ENCODE measurements at places on chromosomes 4 and X.

DNA sequence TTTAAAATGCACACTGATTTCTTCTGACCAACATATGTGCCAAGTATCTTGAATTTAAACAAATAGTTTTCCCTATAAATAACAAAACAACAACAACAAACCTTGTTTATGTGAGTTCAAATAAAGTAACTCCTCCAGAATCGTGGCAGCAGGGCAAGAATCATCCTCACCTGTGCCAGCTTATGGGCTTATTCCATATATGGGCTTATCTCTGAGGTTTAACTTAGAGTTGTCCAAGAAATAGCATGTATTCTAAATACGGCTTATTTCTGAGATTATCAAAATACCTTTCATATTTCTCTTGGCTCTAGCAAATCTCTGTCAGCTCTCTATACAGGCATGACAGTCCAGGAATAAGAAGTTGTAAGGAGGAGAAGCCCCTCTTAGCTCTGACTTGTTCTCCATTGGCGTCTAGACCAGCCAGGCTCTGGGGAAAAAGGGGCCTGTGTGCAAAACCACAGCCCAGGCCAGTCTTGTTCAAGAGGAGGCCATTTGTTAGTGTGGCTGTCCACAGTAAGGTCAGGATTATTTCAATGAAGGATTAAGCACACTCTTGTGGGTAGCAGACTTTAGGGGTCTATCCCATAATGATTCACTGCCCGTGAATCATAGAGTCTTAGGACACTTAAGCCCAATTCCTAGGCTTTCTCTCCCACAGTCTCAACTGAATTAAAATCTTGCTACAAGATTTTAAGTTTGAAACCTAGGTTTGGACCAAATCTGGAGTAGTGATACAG lies 63.2 kb downstream of the FRAS1 start:
- H3K4me1 ChIP-seq: no peaks in the 10 kb centered on the region
- H3K4me3 ChIP-seq: no peak overlapping the region
- H3K27ac ChIP-seq: no peak overlapping the region
- DNase-seq: no peak
- H3K27me3 ChIP-seq: no peaks in the 10 kb centered on the region

- no peaks in the 10 kb centered on the region for H3K36me3 ChIP-seq
- H3K27ac ChIP-seq: peak overlapping the region; percentile 96
- peak overlapping the region; percentile 74 for H3K4me3 ChIP-seq
Observed at GRCh38 chr4:73257651-73258435, 755 bp downstream of the ANKRD17 start.

- H3K27me3 ChIP-seq: no peaks in the 10 kb centered on the region
- no peak overlapping the region for H3K27ac ChIP-seq
- no peak overlapping the region for H3K4me3 ChIP-seq
- no peaks in the 10 kb centered on the region for H3K4me1 ChIP-seq
- no peak for DNase-seq
Observed at GRCh38 chr4:154465085-154465484, 26.5 kb downstream of the DCHS2 start.

DNA sequence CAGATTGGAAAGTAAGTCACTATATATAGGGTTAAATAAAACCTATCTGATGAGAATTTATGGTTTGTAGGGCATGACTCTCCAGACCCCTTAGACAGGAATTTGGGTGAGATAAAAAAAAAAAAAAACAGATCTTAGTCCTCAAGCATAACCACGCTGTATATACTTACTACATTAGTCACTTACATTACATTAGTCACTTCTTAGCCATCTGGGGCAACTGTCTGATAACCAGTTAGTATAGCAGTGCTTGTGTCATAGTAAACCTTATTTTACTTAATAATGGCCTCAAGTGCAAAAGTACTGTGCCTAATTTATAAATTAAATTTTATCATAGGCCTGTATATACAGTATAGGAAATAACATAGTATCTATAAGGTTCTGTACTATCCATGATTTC lies 60.2 kb upstream of the RPS6KA6 start:
- H3K4me3 ChIP-seq: no peak overlapping the region
- H3K27me3 ChIP-seq: no peaks in the 10 kb centered on the region
- H3K4me1 ChIP-seq: no peaks in the 10 kb centered on the region
- no peak for DNase-seq

DNA sequence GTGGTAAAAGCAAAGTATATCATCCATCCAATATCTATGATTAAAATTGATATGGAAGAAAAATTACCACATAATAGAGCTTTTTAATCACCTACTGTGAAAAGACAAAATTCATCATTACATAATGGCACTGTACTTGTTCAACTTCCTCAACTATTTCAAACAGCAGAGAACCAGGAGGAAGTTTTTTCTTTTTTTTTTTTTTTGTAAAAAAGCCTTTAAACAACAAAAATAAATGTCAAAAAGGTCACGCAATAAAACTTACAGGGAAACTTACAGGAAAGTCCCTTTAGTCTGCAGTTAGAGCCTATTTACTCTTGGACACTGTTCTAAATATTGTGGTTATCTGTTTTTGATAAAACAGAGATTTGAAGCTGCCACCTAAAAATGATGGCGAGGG lies 4.8 kb downstream of the PDGFC start:
- H3K4me3 ChIP-seq: no peak overlapping the region
- H3K27ac ChIP-seq: no peak overlapping the region
- no peaks in the 10 kb centered on the region for H3K4me1 ChIP-seq
- peaks cover 25% of the 10 kb centered on the region for H3K27me3 ChIP-seq
- peak; percentile 12 for DNase-seq
- no peaks in the 10 kb centered on the region for H3K36me3 ChIP-seq

GRCh38 chr4:81116566-81116965 lies 86.1 kb downstream of the BMP3 start:
- no peaks in the 10 kb centered on the region for H3K4me1 ChIP-seq
- no peaks in the 10 kb centered on the region for H3K27me3 ChIP-seq

GRCh38 chrX:26649534-26649933 lies 433.6 kb downstream of the MAGEB5 start:
- H3K36me3 ChIP-seq: no peaks in the 10 kb centered on the region
- DNase-seq: no peak
- H3K27me3 ChIP-seq: no peaks in the 10 kb centered on the region
- no peak overlapping the region for H3K4me3 ChIP-seq

DNA sequence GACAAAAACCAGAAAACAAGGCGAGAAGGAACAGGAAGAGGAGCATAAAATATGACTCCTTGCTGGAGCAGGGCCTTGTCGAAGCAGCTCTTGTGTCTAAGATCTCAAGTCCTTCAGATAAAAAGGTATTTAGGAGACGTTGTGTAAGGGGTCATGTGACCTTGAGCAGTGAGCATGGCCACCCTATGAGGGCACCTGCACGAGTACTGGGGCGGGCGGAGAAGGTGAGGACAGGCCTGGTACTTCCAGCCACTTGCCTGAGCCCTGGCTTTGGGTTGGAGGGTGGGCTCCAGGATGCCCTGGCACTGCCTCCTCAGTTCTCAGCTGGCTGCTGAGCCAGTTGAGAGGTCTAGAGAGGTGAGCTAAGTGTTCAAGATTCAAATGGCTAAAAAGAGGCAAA lies 29.9 kb downstream of the NSD2 start:
- H3K4me3 ChIP-seq: no peak overlapping the region
- no peak overlapping the region for H3K27ac ChIP-seq
- peaks cover 12% of the 10 kb centered on the region for H3K4me1 ChIP-seq
- H3K36me3 ChIP-seq: peaks cover 44% of the 10 kb centered on the region
- DNase-seq: no peak
- H3K27me3 ChIP-seq: no peaks in the 10 kb centered on the region

- no peak overlapping the region for H3K27ac ChIP-seq
- no peaks in the 10 kb centered on the region for H3K36me3 ChIP-seq
- H3K4me1 ChIP-seq: no peaks in the 10 kb centered on the region
- no peak for DNase-seq
- H3K27me3 ChIP-seq: no peaks in the 10 kb centered on the region
- H3K4me3 ChIP-seq: no peak overlapping the region
Observed at GRCh38 chrX:12912791-12913482, 6.5 kb downstream of the TLR8 start.

GRCh38 chrX:130393451-130394074 lies 8.1 kb upstream of the GPR119 start:
- no peak overlapping the region for H3K4me3 ChIP-seq
- no peak overlapping the region for H3K27ac ChIP-seq
- no peaks in the 10 kb centered on the region for H3K27me3 ChIP-seq
- H3K36me3 ChIP-seq: no peaks in the 10 kb centered on the region
- no peak for DNase-seq

- DNase-seq: no peak
- H3K4me3 ChIP-seq: no peak overlapping the region
- H3K4me1 ChIP-seq: no peaks in the 10 kb centered on the region
- no peaks in the 10 kb centered on the region for H3K36me3 ChIP-seq
Observed at GRCh38 chr4:21869978-21870745, 78.4 kb downstream of the KCNIP4 start.

DNA sequence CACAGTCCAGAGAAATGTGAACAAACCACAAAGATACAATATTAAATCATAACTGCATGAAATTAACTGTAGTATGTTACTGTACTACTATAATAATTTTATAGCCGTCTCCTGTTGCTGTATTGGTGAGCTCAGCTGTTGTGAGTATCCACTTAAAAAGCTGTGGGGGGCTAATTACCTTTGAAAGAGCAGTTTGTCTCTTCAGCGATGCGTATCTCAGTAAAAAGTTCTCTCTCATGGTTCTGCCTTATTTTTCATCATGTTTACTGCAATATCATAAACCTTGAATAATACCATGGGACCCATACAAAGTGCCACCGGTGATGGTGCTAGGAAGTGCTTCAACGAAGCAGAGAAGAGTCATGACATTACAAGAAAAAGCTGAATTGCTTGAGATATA lies 8.4 kb upstream of the MSMO1 start:
- H3K36me3 ChIP-seq: peaks cover 13% of the 10 kb centered on the region
- H3K27ac ChIP-seq: no peak overlapping the region
- H3K4me1 ChIP-seq: no peaks in the 10 kb centered on the region
- H3K4me3 ChIP-seq: no peak overlapping the region

DNA sequence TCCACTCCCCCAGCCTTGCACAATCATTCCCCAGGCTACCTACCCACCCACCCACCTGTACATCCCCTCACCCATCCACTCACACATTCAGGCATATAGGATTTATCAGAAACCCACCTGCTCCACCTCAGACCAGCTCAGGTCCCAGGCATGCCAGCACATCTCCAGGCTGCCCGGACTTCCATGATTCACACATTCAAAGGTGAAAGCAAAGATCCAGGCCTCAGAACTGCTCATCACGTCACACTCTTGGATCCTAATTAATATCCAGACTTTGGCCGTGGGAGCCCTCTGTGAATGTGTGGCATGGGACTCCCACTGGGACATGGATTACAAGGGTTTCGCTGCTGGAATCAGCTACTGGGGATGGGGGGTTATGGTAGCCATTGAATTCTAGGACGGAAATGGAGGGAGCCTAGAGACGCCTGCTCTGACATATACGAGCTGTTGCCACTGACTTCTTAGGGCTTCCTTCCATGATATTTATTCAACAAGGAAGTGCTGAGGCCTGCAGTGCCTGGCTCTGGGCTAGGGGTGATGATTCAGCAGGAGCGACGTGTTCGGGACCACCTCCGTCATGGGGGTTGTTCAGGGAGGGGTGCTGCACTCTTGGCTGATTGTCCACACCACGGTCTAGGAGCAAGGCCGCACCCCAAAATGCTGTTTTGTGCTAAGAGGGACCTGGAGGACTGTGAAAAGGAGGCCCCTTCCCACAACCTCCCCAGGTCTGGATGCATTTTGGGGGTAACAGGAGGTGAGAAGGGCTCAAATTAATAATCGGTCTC lies 56.9 kb upstream of the ADRA2C start:
- DNase-seq: no peak
- H3K4me3 ChIP-seq: no peak overlapping the region

- no peaks in the 10 kb centered on the region for H3K4me1 ChIP-seq
- H3K4me3 ChIP-seq: no peak overlapping the region
- no peaks in the 10 kb centered on the region for H3K36me3 ChIP-seq
- no peaks in the 10 kb centered on the region for H3K27me3 ChIP-seq
Observed at GRCh38 chr4:52999626-53000025, 137.5 kb downstream of the RASL11B start.

- no peak for DNase-seq
- H3K4me1 ChIP-seq: no peaks in the 10 kb centered on the region
- no peaks in the 10 kb centered on the region for H3K36me3 ChIP-seq
- H3K27ac ChIP-seq: no peak overlapping the region
- no peak overlapping the region for H3K4me3 ChIP-seq
- H3K27me3 ChIP-seq: no peaks in the 10 kb centered on the region
Observed at GRCh38 chr4:124633285-124633941, 79.1 kb downstream of the ANKRD50 start.

DNA sequence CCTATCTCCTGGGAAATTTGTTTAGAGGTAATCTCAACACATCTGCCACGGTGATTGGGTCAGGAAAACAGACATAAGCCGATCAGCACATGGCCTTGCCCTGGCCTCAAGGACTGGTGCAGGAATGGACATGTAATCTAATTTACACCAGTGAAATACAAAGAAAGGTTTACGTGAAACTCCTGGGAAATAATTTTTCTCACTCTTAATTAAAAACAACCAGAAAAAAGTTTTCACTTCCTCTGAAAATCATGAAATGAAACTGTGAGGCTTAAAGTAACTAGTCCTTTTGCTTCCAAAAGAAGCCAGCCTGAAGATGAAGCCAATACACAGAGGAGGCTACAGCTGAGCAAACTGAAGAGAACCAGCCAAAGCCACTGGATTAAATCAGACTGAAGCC lies 154.1 kb upstream of the FAM241A start:
- H3K4me1 ChIP-seq: no peaks in the 10 kb centered on the region
- no peak overlapping the region for H3K4me3 ChIP-seq
- DNase-seq: no peak
- H3K27me3 ChIP-seq: no peaks in the 10 kb centered on the region

DNA sequence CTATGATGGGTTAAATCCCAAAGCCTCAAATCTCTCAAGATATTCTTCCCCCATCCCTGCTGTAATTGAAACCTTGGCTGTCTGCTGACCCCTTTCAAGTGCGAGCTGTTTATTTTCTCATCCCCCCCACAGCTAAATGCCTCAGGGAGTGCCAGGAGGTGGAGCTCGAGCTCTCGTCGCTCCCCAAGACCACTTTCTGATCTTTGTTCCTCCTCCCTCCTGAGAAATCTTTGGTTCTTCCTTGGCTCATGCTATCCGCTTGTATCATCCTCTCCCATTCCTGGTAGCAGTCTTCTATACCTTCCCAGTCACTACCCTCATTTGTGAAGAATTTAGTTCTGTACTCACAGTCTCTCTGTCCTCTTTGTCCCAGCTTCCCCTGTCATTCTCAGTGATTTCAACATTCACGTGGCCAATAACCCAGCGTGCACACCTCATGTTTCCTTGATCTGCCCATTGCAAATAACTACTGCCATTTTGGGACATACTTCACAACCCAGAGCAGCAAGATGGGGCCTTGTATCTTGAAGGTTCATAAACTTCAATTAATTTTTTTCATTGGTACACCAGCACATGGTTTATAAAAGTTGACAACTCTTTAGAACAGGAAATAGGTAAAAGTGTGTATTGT lies 9.2 kb upstream of the SLC25A43 start:
- no peaks in the 10 kb centered on the region for H3K36me3 ChIP-seq
- no peak overlapping the region for H3K27ac ChIP-seq
- H3K4me1 ChIP-seq: no peaks in the 10 kb centered on the region
- H3K4me3 ChIP-seq: no peak overlapping the region
- DNase-seq: no peak
